Spinal cord (tissue), 10 donors: ENCODE measurements at places on chromosomes 5 and 9.

DNA sequence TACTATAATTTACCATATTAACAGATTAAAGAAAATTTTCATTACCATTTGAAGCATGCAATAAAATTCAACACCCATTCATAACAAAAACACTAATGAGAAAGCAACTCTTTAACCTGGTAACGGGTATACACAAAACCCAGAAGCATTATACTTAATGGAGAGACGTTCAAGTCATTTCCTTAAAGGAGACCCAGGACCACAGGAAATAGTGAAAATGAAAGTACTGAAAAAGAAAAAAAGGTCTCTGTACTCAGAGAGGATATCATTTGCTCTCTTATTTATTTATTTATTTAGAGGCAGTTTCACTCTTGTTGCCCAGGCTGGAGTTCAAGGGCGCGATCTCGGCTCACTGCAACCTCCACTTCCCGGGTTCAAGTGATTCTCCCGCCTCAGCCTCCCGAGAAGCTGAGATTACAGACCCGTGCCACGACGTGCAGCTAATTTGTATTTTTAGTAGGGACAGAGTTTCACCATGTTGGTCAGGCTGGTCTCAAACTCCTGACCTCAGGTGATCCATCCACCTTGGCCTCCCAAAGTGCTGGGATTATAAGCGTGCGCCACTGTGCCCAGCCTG lies 61.6 kb downstream of the SETX start:
- no peak for DNase-seq

- peak; percentile 88 for DNase-seq
Observed at GRCh38 chr9:113536483-113537228, 73.1 kb downstream of the RGS3 start.

DNA sequence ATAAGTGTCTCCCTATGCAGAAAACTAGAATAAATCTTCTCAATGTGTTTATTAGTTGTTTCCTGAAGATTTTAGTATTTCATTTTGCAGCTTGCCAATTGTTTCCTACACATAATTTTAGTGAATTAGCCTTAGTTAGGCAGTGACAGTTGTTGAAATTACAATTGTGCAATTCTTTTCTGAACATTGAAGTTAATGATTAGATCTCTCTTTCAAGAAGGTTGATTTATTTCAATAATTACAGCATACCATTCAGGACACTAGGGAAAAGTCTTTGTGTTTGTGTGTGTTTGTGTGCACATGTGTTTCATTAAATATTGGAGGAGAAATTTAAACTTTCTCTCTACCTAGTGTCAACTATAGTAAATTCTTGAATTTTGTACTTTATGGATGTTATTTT lies 199.6 kb upstream of the MPDZ start:
- no peak for DNase-seq

DNA sequence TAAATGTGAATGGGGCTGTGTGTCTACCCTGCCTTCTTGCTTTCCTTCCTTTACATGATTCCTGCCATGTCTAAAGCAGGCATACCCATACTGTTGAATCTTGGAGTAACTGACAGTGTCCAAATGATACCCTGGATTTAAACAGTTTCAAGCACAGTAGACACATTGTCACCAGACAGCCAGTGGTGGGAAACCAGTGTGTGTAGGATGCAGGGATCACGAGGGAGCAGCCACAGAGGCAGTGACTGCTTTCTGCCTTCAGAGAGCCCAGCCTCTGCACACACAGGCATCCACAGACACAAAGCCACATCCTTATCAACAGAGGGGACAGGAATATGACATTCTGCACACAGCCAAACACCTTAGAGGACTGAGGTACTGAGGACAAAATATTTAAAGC lies 184.2 kb upstream of the TBCA start:
- no peak for DNase-seq

DNA sequence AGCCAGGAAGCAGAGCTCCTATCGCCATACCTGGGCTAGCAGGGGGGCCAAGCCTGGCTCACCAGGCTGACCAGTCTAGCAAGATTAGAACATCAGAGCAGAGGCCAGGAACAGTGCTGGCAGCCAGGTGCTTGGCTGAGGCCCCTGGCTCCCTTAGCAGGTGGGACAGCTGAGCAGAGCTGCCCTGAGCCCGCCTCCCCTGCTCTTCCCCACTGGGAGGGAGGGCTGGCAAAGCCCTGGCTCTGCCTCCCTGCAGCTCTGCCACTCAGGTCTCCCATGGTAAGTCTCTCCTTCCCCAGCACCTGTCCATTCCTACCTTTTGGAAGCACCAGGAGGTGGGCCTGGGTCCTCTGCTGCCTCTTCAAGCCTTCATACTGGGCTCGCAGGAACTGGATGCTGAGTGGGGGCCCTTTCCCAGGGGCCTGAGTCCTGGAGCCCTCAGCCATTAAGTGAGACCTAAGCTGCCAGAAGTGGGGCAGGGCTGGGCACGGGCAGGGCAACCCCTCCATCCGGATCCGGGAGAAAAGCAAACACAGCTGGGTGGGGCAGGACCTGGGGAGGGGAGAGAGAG lies 803 bp downstream of the C9orf152 start:
- DNase-seq = no peak

- DNase-seq = peak; percentile 84
Observed at GRCh38 chr9:113150670-113151611, at the start of gene SLC31A2. TSS of gene SLC31A2 (plus strand) at chr9:113151007. CDS start at chr9:113151075, 68 bp downstream.

DNA sequence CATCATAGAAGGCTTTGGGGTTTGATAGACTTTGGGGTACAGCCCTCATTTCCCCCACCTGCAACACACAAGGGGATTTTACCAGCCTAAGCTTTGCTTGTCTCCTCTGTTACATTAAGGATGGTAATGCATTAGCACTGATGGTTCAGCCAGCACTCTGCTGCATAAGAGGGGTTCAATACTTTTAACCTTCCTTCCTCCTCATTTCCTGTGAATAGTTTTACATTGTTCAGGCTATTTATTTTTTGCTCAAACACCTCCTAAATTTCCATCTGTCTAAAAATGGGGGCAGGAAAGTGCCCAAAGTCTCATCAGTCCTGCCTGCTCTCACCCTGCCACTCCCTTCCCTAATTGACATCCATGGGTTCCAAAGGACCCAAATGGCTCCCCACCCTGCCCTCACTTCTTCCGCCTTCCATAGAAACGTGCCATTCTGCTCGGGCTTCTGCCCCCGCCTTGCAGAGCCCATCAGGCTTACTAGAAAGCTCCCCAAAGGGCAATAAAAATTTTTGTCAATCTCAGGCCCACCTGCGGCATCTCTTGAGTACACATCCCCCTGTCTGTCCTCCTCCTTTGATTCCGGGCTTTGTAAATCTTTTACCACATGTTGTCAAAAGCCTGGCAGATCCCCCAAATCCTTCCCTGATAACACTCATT lies 239.5 kb upstream of the SLC24A2 start:
- no peak for DNase-seq

- DNase-seq = no peak
Observed at GRCh38 chr5:15737036-15737821, 237.2 kb downstream of the FBXL7 start.

GRCh38 chr9:69363191-69363590 lies 38.2 kb downstream of the ENTREP1 start:
- no peak for DNase-seq

DNA sequence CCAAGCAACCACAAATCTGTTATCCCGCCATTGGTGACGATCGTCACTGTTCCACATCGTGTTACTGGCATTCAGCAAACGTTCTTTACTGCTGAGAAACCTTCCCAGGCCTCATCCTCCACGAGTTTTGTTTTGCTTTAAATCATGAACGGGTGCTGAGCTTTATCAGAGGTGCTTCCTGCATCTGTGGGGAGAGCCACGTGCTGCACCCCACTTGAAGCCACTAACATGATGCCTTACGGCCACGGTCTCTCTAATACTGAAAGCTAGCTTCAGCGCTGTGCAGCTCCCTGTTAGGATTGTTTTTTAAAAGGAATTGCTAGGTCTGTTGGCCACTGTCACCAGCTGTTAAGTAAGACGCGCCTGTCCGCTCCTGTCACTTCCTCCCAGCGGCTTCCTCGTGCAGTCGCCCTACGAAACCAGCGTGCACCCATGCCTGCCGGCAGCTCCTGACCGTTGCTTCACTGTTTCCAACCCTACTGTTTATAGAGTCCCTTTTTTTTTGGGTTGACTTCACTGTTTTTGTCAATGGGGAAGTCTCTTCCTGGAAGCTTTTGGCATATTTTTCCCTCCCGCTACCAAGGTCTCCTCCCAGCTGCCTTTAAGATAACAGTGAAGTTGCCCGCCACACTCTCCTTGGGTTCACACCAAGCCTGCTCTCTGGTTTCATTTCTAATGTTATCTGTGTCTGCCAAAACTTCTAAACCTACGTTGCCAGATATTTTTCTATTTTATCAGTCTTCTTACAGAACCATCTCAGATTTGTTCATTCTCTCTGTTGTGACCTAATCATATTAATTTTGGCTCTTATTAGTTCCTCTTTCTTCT lies 20.3 kb downstream of the LPCAT1 start:
- no peak for DNase-seq

GRCh38 chr9:37464426-37465248 lies 613 bp downstream of the ZBTB5 start:
- DNase-seq = peak; percentile 59
